Stimulated activated CD8-positive, alpha-beta memory T cell treated with anti-CD3 and anti-CD28 coated beads, Interleukin-2, amount 100 ng/mL, for 1 hour (primary cell): ENCODE measurements at places on chromosomes 6 and 20.

- DNase-seq = no peak
Observed at GRCh38 chr20:38827770-38828281, 22.3 kb downstream of the PPP1R16B start.

- DNase-seq = no peak
Observed at GRCh38 chr6:8057263-8057662, 6.9 kb downstream of the BLOC1S5 start.

GRCh38 chr6:37987559-37987958 lies 168.0 kb downstream of the ZFAND3 start:
- no peak for DNase-seq

GRCh38 chr6:1009103-1009502 lies 302.8 kb upstream of the FOXQ1 start:
- DNase-seq = no peak

DNA sequence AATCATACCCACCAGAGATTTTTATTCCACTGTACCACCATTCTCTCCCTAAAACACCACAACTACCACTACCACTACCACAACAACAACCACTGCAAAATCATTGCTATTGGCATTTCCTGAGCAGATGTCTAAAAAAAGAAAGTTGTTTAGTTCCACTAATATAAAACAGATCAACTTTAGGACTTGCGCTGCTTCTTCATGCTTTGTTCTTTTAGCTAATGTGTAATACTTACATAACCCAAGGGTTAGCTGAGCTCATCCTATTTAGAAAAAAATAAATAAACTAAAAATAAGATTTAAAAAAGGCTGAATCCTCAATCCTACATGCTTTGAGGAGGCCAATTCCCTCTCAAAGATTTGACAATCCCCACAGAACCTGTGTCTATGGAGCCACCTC lies 11.4 kb downstream of the IYD start:
- no peak for DNase-seq

DNA sequence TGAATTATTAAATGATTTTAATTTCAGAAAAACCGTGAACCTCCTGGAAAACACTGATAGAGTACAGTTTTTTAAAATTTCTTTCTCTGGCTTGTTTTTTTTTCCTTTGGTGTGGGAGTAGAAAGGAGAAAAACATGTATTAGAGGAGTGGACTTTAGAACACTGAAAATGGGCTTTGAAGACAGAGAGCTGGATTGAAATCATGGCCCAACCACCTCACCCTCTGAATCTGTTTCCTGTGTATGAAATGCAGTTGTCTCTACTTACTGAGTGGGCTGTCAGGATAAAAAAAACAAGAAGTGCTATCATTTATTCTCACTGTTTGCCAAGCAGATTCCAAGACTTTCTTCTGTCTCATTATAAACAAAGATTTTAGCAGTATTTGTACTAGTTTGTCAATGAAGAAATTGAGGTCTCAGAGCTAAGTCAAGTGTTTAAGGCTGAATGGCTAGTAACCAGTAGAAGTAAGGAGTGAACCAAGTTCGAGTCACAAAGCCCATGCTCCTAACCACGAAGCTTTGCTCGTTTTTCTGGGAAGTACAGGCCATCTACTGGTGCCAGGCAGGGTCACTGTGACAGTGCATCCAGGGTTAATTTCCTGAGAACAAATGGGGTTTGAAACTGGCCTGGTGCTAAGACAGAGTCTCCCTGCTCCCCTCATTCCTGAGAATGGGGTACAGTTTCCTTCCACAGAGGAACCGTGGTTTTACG lies 256.4 kb downstream of the TMEM242 start:
- no peak for DNase-seq

DNA sequence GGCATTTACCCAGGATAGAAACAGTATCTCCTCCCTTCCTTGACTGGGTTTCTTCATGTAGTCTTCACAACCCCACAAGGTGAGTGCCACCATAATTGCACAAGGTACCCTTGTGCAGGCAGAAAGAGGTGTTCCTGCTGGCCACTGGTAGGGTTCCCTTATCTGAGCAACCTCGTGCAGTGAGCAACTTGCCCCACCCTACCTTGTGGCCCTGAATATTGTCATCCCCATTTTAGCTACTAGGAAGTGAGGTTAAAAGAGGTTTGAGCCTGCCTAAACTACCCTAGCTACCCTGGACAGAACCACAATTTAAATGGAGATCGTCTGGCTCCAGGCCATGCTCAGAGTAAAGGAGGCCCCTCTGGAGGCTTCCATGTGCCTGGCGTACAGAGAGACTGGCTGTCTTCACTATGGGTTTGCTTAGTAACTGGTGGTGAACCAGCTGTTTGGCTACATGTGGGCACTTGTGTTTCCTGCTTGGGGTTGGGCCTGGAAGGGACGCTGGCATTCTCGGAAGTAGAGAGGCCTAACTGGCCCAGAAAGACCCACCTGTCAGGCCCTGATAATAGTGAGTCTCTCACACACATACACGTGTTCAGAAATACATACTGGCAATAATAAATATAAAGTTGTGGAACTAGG lies 148.8 kb downstream of the LRFN2 start:
- no peak for DNase-seq

- DNase-seq = no peak
Observed at GRCh38 chr20:53491462-53491861, 102.2 kb downstream of the ZNF217 start.

DNA sequence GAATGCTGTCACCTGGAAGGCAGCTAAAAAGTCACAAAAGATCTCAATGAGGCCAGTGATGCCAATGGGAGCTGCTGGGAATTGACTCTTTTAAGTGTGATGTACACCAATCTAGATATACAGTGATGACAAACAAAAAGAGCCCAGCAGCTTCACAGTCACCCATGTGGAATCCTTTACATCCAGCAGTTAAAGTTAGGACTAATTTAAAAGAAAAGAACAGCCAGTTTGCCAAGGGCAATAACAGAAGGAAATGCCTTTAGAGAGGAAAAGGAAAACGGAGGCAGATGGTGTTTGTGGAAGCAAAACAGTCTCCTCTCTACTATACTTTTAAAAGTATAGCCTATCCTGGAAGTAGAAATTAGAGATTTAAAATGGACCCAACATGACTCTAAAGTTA lies 873.5 kb downstream of the EPHA7 start:
- DNase-seq = no peak

- DNase-seq = no peak
Observed at GRCh38 chr6:120700001-120700400, 634.3 kb downstream of the TBC1D32 start.

DNA sequence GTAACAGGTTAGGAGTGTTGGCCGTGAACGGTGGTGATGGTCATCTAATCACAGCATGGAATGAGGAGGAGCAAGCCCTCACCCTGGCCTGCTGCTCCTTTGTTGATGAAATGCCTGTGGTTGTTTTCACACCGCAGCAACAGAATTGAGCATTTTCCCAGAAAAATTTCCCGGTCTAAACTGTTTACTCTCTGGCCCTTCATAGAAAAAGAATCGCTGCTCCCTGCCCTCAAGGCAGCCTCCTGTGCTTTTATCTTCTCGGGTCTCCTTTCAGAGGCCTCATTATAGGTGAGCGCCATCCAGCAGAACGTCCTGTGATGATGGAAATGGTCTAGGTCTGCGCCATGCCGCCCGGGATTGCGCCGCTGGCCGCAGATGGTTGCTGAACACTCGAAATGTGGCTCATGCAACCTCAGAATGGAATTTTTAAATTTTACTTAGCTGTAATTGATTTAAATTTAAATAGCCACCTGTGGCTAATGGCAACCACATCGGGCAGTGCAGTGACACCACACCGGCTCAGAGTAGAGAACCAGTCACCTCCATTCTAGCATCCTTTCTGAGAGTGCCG lies 30.2 kb downstream of the PHACTR3 start:
- DNase-seq = no peak

GRCh38 chr6:45990162-45990561 lies 25.5 kb downstream of the CLIC5 start:
- no peak for DNase-seq

DNA sequence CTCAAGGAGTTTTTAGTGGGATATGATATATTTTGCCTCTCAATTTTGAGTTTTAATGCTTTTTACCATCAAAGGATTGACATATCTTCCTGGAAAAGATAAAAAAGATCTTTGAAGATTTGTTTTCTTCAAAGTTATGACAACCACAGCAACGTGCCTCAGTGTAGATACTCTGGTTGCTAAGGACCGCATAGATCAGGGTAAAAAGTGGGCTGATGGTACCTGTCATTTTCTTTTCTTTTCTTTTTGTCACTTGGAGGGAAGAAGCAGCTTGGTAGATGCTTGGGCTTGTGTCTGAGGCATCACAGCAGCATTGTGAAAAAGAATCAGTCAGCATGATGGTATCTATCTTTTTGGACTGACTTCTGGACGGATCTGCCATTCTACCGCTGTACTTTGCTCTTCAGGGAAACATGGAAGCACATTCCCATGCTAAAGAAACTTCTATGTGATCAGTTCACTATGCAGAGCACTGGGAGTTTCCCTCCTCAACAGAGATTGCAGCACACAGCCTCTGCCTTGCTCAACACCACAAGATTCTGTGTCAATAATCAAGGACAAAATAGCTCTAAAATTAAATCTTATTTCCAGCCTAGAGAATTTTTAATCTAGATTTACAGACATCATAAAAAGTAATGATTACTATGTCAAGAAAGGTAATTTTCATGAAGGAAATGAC lies 54.8 kb upstream of the SGK1 start:
- no peak for DNase-seq

DNA sequence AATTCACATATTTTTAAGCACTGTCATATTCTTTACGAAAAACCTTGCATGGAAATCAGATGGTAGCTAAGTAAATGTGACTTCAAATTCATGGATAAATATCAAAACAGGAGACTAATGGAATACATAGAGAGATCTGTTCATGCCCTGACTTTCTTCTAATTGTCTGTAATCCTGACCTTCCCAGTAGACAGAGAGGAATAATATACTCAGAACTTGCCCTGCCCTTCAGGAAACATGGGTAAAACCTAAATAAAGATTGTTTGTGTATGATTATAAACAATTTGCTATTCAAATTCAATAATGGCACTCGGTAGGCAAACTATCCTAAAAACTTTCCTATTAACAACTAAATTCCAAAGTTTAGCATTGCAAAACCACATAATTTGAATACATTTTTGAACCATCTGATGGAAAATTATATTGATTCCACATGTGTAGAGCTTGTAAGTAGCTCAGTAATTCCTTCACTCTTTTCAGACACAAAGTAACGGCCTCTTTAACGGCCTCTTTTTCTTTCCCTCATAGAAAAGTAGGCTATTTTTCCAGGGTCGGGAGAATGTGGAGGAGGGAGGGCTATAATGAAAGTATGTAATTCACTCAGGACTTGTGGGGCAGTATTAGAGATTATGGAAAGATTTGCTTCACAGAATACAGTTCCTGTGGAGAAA lies 227.6 kb downstream of the ALDH8A1 start:
- no peak for DNase-seq

- DNase-seq = no peak
Observed at GRCh38 chr20:21677781-21678180, 27.7 kb upstream of the PAX1 start.

GRCh38 chr6:4592026-4592425 lies 184.2 kb upstream of the CDYL start:
- DNase-seq = no peak

GRCh38 chr6:68651011-68651985 lies 16.2 kb downstream of the ADGRB3 start:
- DNase-seq = no peak

GRCh38 chr6:45367999-45368398 lies 9.7 kb downstream of the SUPT3H start:
- no peak for DNase-seq

DNA sequence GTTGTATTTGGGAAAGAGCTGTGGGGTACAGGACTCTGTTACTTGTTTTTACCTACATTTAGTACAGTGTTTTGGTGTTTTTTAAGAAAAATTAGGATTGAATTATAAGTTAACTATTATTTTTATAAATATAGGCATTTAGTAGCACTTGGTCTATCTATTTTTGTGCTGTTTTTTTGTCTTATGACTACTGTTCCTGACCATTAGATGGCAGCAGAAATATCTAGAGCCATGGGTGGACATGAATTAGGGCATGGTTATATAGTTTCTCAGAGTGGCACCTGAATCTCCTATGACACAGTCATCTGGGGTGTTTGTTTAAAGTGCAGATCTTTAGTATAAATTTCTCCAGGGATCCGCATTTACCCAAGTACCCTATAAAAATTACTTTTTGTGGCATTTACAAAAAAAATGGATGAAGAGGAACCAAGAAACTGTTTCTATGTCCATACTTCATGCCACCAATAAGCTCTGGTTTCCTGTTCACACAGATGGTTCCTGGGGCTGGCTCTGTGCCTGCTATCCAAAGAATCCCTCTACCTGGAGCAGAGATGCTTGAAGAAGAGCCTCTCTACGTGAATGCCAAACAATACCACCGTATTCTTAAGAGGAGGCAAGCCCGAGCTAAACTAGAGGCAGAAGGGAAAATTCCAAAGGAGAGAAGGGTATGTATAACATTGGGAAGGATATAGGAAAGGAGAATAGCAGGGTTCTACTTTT lies 19.8 kb downstream of the NFYA start:
- DNase-seq = no peak

GRCh38 chr6:104700371-104701185 lies 159.1 kb downstream of the HACE1 start:
- no peak for DNase-seq

GRCh38 chr6:144725736-144726522 lies 440.8 kb downstream of the UTRN start:
- DNase-seq = no peak

DNA sequence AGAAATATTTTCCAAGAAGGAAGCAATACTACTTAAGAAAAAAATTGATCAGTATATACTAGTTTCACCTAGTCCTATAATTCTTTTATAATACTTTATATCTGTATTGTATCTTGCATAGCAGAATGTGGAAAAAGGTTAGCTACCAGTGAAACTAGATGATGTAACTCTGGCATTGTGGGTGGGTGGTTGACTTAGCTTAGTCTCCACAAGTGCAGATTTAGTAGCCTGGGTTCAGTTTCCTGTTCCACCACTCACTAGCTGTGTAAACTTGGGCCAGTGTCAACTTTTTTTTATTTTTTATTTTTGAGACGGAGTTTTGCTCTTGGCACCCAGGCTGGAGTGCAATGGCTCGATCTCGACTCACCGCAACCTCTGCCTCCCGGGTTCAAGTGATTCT lies 2.0 kb downstream of the MUC21 start:
- DNase-seq = no peak

- DNase-seq = no peak
Observed at GRCh38 chr20:58682656-58683531, 9.7 kb upstream of the NPEPL1 start.

- no peak for DNase-seq
Observed at GRCh38 chr20:6651016-6651415, 116.5 kb upstream of the BMP2 start.

DNA sequence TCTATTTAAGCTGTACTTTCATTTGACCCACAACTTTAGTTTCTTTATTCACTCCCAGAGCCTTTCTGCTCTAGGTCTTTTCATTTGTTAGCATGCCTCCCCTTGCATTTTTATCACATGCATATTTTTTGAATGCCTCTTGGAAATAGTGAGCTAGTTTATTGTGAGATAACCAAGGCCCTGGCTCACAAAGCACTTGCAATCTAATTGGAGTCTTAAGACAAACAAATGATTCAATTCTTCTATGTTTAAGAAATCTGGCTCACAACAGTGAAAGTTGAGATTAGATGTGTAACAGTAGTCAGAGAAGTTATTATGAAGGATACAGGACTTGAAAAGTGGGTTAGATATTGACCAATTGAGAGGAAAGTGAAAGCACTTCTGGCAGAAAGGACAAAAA lies 173.4 kb downstream of the MOXD1 start:
- no peak for DNase-seq

GRCh38 chr6:91161246-91161645 lies 574.4 kb upstream of the MAP3K7 start:
- no peak for DNase-seq

GRCh38 chr6:155330922-155331321 lies 16.6 kb upstream of the TFB1M start:
- no peak for DNase-seq
